Stimulated activated CD8-positive, alpha-beta memory T cell treated with anti-CD3 and anti-CD28 coated beads, Interleukin-2, amount 100 ng/mL, for 1 hour (primary cell): ENCODE measurements at places on chromosomes 1 and 21.
A peak's percentile ranks its signal among the peaks of the same experiment; 100 is the strongest.

DNA sequence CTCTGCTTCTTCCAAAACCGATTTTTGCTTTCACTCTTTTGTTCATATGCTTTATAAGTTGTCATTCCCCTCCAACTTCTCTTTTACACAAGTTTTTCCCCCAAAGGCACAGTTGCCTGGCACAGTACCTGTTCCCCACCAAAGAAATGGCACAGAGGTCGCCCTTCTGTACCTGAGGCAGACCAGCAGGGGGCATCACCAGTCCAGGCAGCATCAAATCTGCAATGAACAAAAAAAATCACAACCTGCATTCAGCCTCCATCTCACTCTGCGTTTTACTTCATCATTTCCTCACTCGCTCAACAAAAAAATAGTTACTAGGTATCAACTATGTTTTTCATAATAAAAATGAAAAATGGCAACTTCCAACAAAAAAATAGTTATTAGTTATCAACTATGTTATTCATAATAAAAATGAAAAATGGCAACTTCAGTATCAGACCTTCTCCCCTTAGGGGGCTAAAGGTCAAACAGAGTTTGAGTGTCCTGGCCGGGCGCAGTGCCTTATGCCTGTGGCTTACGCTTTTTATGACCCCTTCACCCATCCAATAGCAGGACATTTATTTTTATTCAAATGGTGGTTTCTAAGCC, 4.1 kb downstream of the EIF2D start:
- DNase-seq, result peak; percentile 25

GRCh38 chr1:67427947-67428346, 2.3 kb downstream of the SERBP1 start:
- DNase-seq, result no peak

- no peak for DNase-seq
Observed at GRCh38 chr1:183609313-183609712, 19.1 kb upstream of the NCF2 start.

GRCh38 chr1:164561472-164561871, 2.5 kb downstream of the PBX1 start:
- no peak for DNase-seq

- no peak for DNase-seq
Observed at GRCh38 chr1:17170571-17170970, 34.4 kb upstream of the PADI1 start.

DNA sequence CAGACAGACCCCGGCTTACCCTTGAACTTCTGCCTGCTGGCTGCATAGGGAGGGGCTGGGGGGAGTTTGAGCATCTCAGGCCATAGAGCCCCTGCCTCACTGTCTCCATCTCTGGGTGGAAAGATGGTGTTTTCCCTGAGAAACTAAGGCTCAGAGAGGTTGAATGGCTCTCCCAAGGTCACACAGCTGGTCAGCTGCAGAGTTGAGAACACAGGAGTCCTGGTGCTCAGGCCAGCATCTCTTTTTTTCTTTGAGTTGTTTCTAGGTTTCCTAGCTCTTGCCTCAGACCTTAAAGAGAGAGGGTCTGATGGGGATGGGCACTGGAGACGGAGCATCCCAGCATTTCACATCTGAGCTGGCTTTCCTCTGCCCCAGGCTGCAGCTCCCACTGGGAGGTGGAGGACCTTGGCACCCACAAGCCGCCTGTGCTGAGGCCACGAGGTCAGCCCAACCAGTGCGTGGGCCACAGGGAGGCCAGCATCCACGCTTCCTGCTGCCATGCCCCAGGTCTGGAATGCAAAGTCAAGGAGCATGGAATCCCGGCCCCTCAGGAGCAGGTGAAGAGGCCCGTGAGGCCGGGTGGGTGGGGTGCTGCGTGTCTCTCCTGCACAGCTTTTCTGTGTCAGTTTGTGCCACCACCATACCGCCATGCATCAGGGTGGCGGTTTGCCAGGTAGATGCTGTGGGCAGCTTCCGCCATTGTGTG, 21.8 kb downstream of the PCSK9 start:
- no peak for DNase-seq
